ENCODE measurements at places on chromosomes 3 and 15. TPM values are rescaled to one million over a fixed set of nuclear protein-coding genes. Genes with fewer than 3 reads are reported as not detected.

GRCh38 chr3:177547711-177548350 lies 350.5 kb upstream of the TBL1XR1 start:
- H3K27ac ChIP-seq = no peak overlapping the region
- H3K27me3 ChIP-seq = no peaks in the 10 kb centered on the region
- H3K4me1 ChIP-seq = peaks cover 18% of the 10 kb centered on the region
- DNase-seq = no peak
- H3K4me3 ChIP-seq = no peak overlapping the region
- no peaks in the 10 kb centered on the region for H3K36me3 ChIP-seq

GRCh38 chr3:152505926-152506325 lies 237.2 kb downstream of the MBNL1 start:
- no peak overlapping the region for H3K27ac ChIP-seq
- no peaks in the 10 kb centered on the region for H3K36me3 ChIP-seq
- H3K4me1 ChIP-seq = no peaks in the 10 kb centered on the region
- no peaks in the 10 kb centered on the region for H3K27me3 ChIP-seq

- no peaks in the 10 kb centered on the region for H3K4me1 ChIP-seq
- H3K36me3 ChIP-seq = no peaks in the 10 kb centered on the region
- DNase-seq = no peak
- H3K27me3 ChIP-seq = no peaks in the 10 kb centered on the region
- H3K27ac ChIP-seq = no peak overlapping the region
These were observed 172.8 kb downstream of the PLCH1 start for GRCh38 chr3:155572085-155572484.

DNA sequence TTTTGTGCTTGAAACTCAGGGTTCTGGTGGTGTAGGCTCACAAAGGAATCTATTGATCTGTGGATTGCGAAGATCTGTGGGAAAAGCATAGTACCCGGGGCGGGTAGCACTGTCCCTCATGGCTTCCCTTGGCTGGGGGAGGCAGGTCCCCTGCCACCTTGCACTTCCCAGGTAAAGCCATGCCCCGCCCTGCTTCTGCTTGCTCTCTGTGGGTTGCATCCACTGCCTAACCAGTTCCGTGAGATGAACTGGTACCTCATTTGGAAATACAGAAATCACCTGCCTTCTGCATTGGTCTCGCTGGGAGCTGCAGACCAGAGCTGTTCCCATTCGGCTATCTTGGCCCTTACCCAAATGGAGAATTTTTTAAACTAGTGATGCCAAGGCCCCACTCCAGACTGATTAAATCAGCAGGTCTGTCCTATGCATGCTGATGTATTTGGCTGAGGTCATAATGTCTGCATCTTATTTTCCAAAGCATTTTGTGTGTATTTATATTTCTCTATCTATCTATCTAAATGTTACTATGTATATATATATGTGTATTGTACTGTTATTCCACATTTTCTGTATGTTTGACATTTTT lies 65.5 kb upstream of the SLC7A14 start:
- peaks cover 19% of the 10 kb centered on the region for H3K27me3 ChIP-seq
- H3K36me3 ChIP-seq = no peaks in the 10 kb centered on the region
- no peaks in the 10 kb centered on the region for H3K4me1 ChIP-seq
- no peak for DNase-seq

Gene CCR9
- 2.1 TPM for total RNA-seq

Gene ZNF662
- 2.9 TPM for total RNA-seq

Gene POPDC2
- 3.6 TPM for total RNA-seq
